Muscle of leg (tissue), 16 donors: ENCODE measurements at places on chromosomes 2 and 18. TPM values are rescaled to one million over a fixed set of nuclear protein-coding genes. Genes with fewer than 3 reads are reported as not detected.

Gene TDRD15
- total RNA-seq: not detected

- peak; percentile 21 for DNase-seq
Observed at GRCh38 chr18:59454909-59455727, 96.1 kb upstream of the LMAN1 start.

DNA sequence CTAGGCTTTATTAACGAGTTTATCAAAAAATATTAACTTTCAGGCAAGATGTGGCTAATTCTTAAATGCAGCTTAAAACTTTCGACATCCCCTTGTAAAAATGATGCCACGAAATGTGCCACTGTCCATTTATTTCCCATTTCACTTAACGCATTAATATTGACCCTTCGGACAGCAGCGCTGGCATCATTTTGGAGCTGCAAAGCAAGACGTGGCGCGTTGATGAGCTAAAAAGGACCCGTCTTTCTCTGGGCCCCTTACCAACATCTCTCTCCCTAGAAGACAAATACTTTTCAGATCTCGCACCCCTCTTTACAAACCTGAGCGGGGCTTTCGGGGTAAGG lies 367.9 kb downstream of the MTX2 start:
- DNase-seq: no peak

DNA sequence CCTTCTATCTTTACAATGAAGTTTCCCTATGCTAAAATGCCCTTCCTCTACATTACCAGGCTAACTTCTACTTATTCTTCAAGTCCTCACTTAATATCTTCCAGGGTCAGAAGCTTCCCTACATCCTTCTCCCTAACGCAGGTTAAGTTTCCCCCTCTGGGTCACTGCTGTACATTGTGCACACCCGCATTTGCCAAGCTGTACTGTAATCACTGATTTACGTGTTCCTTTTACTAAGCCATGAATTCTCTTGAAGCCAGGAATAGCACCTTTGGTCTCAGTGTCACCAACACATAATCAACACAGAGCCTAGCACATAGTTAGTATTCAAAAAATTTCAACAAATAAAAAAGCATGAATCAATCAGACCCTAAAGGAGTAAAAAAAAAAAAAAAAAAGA lies 22.3 kb downstream of the ACVR1 start:
- DNase-seq: no peak

- peak; percentile 53 for DNase-seq
Observed at GRCh38 chr2:120014226-120014980, 1.5 kb downstream of the EPB41L5 start.

Gene ZNF804A
- 0.09 TPM for total RNA-seq

GRCh38 chr18:62037989-62038778 lies 145.4 kb upstream of the RNF152 start:
- peak; percentile 66 for DNase-seq

Gene NYAP2
- total RNA-seq: 0.40 TPM

DNA sequence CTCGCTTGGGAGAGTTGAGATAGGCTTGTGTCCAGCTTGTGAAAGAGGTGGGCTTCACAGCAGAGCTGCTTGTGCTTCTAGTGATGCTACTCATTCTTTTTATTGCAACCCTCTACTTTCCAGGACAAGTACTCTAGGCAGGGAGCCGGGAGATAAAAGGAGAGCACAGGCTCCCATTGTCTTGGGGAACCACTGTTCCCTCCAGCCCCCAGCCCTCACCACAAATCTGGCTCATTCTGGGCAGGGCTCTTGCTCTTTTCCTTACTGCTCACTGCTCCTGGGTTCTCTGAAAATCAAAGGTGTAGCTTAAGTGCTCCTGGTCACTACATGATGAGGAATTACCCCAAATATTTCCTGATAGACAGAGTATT lies 81.4 kb downstream of the CABYR start:
- no peak for DNase-seq

- DNase-seq: peak; percentile 76
Observed at GRCh38 chr2:25367296-25367695, 25.6 kb upstream of the DNMT3A start.

- no peak for DNase-seq
Observed at GRCh38 chr2:197208841-197209240, 101.7 kb downstream of the ANKRD44 start.
